ENCODE measurements at places on chromosomes 2 and 18. TPM values are rescaled to one million over a fixed set of nuclear protein-coding genes. Genes with fewer than 3 reads are reported as not detected.

The TUBB6 gene
- 101 TPM for total RNA-seq

The LCT gene
- total RNA-seq, result not detected

The HJURP gene
- total RNA-seq, result 0.31 TPM

The RAB17 gene
- total RNA-seq, result 24.2 TPM

GRCh38 chr2:85560812-85561279, 447 bp downstream of the GGCX start:
- no peak for DNase-seq

Measured in ureter (tissue), 1 donor.